Right ventricle myocardium superior (tissue), 1 donor: ENCODE measurements at places on chromosomes 2 and 18.

DNA sequence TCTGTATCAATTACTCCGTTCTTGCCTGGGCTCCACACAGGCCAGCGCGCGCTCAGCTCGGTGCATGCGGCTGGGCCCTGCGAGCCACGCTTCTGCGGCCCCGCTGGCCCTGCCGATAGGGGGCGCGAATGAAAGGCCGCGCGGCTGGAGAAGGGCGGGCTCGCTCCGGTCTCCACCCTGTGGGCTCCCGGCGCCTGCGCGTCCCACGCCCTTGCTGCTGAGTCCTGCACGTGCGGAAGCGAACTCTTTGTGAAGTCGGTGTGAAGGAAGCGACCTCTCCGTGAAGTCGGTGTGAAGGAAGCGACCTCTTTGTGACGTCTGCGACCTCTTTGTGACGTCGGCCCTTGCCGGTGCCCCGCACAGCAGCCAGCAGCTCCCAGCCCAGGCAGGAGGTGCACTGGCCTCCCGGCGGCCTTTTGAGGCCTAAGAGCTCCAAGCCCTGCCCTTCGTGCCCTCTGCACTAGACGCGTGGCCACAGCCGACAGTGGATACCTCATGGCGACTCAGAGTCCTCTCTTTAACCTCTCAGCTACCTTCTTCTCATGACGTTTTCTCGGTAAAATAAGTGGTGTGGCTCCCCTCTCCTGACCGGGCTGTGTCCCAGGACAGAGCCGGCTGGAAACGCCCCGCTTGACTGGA is 391.9 kb upstream of the RAB6C start:
- DNase-seq, result no peak

GRCh38 chr2:20574930-20575329 is 76.0 kb downstream of the HS1BP3 start:
- DNase-seq, result peak; percentile 43

GRCh38 chr2:4618141-4618540 is 914.8 kb downstream of the DCDC2C start:
- DNase-seq, result no peak

GRCh38 chr2:217717646-217718045 is 285.1 kb downstream of the TNS1 start:
- DNase-seq, result no peak

GRCh38 chr2:28647682-28648081 is 103.9 kb upstream of the PPP1CB start:
- no peak for DNase-seq

DNA sequence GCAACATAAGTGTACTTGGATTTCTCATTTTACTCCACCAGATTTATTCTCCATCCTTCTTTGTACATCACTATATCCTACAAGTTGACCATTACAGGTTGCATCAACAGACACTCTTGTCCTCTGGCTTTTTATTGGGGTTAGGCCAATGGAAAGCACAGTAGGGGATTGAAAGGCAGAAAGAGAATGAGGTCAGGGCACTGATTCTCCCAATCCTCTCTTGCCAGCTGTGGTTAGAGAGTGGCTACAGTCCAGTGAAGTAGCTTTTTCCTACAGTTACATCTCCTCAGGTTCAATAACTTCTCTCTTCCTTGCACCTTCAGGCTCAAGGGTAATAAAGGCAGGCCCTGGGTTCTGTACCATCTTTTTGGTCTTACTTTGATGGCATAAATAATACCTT is 20.2 kb upstream of the COL5A2 start:
- DNase-seq, result no peak

- no peak for DNase-seq
Observed at GRCh38 chr18:8949206-8949605, 153.3 kb upstream of the NDUFV2 start.

GRCh38 chr18:813172-814071 is 1.4 kb upstream of the YES1 start:
- DNase-seq, result no peak

DNA sequence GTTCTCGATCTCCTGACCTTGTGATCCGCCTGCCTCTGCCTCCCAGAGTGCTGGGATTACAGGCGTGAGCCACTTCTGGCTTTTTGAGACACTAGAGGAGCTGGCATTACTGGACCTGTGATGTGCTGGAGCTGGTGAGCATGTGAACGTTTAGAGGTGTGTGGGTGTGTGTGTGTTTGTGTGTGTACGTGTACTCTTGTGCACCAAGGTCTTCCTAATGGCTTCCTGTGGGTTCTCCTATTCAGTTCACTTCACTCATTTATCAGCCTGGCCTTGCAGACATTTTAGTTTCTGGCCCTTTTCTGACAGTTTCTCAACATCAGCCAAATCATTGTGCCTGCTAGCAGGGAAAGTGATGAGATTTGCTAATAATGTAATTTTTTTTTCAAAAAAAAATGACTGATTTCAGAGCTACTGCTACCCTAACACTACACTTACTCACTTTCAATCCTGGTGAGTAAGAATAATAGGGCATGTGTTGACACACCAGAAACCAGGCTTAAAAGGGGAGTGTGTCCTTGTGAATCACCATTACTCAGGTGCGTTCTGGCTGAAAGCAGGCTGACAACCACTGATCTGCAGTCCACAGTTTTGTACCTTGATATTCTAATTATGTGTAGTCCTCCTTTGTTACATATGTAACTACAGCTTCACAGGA is 41.0 kb upstream of the ACTR3 start:
- DNase-seq, result no peak

DNA sequence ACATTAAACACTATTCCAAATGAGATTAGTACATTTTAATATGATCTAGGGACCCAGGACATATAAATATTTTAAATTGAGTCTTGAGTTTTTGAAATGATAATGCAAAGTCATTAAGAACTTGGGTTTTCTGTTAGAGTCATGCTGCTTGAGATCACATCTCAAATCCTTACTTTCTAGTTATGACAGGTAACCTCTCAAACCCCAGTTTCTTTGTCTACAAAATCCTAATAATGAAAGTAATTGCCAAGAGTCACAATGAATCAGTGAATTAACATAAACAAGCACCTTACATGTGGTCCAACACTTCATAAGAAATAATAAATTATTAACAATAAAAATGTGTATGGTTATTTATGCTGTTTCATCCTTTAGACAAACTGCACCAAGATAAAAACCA is 607.6 kb downstream of the LRP1B start:
- DNase-seq, result no peak

DNA sequence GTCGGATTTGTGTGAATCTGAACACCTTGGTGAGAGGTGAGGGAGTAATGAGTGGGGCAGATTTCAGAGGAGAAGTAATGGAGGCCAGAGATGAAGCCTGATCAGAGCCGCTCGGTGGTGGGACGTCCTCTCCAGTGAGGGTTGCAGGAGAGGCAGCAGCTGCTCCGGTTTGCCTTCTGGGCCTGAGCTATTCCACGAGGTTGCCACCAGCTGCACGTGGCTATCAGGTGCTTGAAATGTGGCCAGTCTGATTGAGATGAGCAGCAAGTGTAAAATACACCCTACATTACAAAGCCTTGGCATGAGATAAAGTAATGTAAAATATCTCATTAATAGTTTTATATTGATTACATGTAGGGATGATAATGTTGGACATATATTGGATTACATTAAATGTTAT is 10.8 kb upstream of the EFHD1 start:
- no peak for DNase-seq

- no peak for DNase-seq
Observed at GRCh38 chr18:39843546-39843945, 2111.5 kb upstream of the PIK3C3 start.

- no peak for DNase-seq
Observed at GRCh38 chr18:6757931-6758330, 28.4 kb downstream of the ARHGAP28 start.

GRCh38 chr18:36402765-36403396 is 105.4 kb downstream of the FHOD3 start:
- DNase-seq, result peak; percentile 86

DNA sequence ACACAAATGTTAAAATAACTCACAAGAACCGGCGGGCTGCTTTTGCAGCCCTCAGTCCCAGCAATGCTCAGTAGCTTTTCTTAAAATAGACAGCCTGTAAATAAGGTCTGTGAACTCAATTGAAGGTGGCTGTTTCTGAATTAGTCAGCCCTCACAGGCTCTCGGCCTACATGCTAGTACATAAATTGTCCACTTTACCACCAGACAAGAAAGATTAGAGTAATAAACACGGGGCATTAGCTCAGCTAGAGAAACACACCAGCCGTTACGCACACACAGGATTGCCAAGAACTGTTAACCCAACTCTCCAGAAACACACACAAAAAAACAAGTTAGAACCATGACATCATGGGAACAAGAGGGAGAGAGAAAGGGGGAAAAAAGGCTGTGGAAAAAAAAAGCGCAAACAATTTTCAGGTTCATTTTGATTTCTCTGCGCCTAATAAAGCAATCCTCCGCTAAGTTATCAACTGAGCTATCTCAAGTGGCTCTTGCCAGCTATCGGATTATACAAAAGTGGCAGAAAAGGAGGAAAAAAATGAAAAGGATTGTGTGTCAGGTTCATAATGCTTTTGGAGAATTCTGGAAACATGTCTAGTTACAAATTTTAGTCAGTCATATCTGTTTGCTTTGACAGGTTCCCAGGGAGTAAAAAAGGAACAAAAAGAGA is 89.1 kb downstream of the ZEB2 start:
- DNase-seq, result no peak

GRCh38 chr2:203822240-203822639 is 45.3 kb upstream of the CTLA4 start:
- DNase-seq, result no peak

DNA sequence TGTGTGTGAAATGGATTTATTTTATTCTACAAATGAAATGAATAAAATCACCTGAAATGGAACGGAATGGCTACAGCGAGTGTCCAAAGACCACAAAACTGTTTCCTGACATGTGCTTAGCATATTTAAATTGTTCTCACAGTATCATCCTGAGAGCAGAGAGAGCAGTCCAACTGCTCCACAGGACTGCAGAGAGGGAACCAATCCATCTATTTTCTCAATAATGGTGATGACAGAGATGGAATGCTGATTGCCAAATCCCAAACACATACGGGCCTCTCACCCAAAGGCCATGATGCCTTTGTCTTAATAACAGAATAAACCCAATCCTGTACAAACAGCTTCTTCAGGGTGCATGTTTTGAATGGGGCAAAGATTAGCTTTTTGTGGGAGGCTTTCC is 41.1 kb downstream of the STAT1 start:
- DNase-seq, result no peak

DNA sequence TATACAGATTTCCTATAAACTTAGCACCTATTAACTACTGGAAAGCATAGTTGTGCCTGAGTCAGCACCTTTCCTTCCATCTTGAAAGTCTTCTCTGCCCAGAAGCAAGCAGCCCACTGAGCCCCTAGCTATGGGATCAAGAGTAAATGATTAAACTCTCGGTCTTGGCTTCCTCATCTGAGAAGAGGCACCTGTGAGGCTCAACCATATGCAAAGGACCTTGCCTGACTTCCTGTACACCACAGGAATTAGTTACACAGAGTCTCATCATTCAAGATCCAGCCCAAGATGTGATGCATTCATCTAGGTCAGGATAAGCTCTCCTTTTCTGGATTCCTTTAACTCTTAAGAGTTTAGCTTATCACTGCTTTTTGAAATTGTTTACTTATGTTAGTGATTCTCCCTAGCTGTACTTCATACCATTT is 96.0 kb downstream of the CDH2 start:
- DNase-seq, result no peak

- DNase-seq, result no peak
Observed at GRCh38 chr2:11056614-11057013, 98.7 kb upstream of the SLC66A3 start.

DNA sequence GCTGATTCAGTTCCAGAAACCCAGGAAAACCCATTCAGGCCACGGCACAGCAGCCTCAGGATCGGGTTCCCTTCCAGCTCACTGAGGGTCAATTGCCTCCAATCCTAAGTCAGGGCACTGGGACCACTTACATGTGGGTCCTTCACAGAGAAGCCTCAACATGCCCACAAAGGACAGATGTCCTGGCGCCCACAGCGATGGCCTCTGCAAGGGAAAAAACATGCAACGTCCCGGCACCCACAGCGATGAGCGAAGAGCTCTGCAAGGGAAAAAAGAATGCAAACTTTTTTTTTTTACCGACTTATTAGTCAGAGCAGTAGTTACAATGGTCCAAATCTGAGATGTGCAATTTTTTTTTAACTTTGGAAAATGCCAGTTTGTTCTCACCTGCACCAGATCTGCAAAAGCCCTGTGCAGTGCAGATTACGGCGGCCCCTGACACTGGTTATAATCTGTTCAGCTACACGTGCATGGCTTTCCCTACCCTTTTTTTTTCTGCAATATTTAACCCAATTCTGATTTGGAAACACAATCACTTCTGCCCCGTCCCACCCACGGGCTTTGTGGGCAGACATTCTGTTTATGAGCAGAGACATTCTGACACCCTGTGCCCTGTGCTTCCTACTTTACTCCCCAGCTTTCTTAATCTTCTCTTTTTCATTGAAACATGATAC is 159.3 kb upstream of the SALL3 start:
- DNase-seq, result no peak

- no peak for DNase-seq
Observed at GRCh38 chr18:57062844-57063243, 84.0 kb upstream of the BOD1L2 start.

DNA sequence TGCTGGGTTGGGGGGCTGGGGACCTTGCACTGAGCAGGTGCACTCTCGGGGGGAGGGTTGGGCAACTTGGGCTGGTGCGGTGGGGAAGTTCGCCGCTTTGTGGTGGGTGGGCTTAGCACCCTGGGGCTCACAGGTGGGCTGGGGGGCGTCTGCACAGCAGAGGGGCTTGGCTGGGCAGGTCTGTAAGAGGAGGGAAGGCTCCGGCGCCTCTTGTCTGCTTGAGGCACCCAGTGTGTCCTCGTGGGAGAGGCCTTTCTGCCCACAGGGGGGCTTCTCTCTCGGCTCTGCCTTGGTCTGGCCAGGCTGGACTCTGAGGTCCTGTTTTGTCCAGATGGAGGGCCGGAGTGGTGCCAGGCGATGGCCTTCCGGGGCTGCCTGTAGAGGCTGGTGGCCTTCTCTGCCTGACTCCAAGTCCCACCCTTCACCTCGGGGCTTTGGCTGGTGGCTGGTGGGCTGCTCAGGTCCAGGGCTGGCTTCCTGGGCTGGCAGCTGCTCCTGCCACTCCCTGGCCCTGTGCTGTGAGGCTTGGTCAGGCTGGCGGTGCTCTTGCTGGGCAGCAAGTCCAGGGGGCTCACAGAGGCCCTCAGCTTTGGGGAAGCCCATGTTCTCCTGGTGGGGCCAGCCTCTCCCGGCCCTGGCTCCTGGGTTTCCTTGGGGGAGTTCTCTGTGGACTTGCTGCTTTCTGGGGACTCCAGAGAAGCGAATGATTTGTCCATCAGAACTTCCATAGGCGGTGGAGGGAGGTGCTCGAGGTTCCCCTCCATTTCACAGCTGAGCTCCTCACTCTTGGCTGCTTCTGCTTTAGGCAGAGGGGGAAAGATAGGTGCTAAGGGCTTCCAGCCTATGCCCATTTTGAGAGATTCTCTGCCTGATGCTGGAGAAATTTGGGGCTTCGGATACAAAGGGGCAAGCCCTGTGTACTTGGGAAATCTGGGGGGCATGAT is 3.0 kb downstream of the PCARE start:
- no peak for DNase-seq

DNA sequence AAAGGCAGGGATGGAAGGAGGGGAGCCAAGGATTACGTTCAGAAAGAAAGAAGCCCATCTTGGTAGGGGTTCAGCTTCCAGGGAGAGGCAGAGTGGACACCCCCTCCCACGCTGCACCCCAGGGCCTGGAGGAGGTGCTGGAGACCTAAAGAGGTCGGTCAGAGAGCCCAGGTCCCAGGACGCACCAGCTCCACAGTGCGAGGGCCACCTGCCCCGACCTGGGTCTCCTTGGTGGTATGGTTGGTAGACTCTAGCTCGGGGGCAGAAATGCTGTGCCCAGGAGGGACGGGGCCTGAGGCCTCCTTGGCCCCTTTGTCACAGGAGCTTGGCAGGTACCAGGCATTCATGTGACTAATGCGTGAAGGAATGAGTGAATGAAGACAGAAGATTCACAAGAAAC is 87.1 kb upstream of the RAB6C start:
- no peak for DNase-seq
